ENCODE measurements at places on chromosomes 12 and 14. TPM values are rescaled to one million over a fixed set of nuclear protein-coding genes. Genes with fewer than 3 reads are reported as not detected.

Gene GPR135
- polyA plus RNA-seq: 0.32 TPM

Gene RERG
- not detected for polyA plus RNA-seq

Gene MAPK1IP1L
- 48.5 TPM for polyA plus RNA-seq

Gene EML5
- 0.60 TPM for polyA plus RNA-seq

Gene ADAM21
- 0.77 TPM for polyA plus RNA-seq

Gene PTGER2
- 0.28 TPM for polyA plus RNA-seq

Gene GDF3
- not detected for polyA plus RNA-seq

Gene IFNG
- not detected for polyA plus RNA-seq

Gene PIANP
- not detected for polyA plus RNA-seq

Measured in keratinocyte (primary cell).